Choroid plexus epithelial cell (primary cell): ENCODE measurements at places on chromosomes 11 and 22.
A peak's percentile ranks its signal among the peaks of the same experiment; 100 is the strongest.

DNA sequence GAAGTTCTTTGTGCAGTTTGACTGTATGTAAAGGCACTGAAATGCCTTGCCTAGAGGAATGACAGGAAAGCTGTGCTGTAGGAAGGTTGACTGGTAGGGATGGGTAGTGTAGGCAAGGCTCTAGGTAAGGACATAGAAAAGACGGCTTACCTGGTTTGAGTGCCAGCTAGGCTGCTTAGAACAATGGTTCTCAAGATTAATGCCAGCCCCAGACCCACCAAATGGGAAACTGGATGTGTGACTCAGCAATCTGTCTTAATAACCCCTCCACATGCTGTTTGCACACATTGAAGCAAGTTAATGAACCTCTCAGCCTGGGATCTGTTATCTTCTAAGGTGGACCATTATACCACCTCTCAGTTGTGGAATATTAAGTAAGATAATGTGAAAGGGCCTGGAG is 3.7 kb downstream of the RPS3 start:
- no peak for DNase-seq

DNA sequence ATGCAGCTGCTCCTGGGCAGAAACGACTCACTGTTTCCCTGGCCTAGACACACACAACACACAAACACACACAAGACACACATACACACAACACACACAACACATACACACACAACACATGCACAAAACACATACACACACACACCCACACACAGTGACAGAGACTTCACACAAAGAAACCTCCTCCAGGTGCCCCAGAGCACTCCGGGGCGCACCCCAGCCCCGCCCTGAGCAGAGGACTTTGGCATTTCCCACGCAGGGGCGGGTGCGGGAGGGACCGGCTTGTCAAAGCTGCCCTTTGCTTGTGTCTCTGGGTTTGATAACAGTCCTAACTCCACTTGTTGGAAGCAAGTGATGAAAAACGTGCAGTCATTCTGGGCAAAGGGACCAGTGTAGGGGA is 6.5 kb downstream of the APOBEC3A start:
- no peak for DNase-seq

GRCh38 chr22:46482056-46482675 is 55.3 kb downstream of the CELSR1 start:
- DNase-seq: no peak

DNA sequence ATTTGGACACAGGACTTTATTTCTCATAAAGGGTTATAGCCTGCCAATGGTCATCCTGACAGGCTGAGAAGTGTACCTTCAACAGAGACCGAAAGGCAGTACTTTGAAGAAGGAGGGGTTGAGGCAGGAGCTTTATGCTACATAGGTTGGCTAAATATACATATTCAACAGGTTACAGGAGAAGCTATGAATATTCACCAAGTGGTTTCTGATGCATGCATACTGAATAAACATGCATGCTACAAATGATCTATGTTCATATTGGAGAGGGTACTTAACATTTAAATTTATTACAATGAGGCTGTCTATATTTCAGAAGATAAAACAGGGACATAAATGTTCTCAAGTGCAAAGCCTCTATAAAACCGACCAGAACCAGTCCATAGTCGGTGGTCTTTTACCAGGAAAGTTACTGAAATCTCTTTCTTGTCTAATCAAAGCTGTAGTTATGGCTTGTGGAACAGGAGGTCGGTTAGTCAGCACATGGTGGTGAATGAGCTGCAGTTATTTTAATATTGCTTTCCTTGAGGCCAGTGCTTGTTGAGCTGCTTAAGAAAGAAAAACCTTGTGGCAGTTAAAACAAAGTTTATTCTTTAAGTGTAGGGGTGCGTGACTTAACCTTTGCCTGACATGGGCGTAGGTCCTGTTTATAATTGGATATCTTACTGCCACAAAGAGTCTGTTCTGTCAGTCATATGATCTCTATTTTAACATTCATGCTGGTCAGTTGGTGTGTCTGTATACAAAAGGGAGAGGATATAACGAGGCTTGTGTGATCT is 19.5 kb downstream of the CNTF start:
- DNase-seq: no peak

GRCh38 chr11:10778217-10778970 is 27.3 kb downstream of the CTR9 start:
- peak; percentile 89 for DNase-seq

GRCh38 chr11:111797145-111797581 is 31.0 kb upstream of the PPP2R1B start:
- DNase-seq: peak; percentile 67

- peak; percentile 60 for DNase-seq
Observed at GRCh38 chr11:82007521-82007920, 726.1 kb downstream of the FAM181B start.

- no peak for DNase-seq
Observed at GRCh38 chr11:70428701-70429427, 30.5 kb downstream of the CTTN start.

- no peak for DNase-seq
Observed at GRCh38 chr11:121582296-121582695, 129.5 kb upstream of the SORL1-AS1 start.

- no peak for DNase-seq
Observed at GRCh38 chr11:114441921-114442320, 2.7 kb downstream of the REXO2 start.

GRCh38 chr22:27192135-27192829 is 534.9 kb downstream of the MIAT start:
- DNase-seq: peak; percentile 33

- DNase-seq: peak; percentile 21
Observed at GRCh38 chr11:100738701-100739270, 51.7 kb downstream of the ARHGAP42 start.

DNA sequence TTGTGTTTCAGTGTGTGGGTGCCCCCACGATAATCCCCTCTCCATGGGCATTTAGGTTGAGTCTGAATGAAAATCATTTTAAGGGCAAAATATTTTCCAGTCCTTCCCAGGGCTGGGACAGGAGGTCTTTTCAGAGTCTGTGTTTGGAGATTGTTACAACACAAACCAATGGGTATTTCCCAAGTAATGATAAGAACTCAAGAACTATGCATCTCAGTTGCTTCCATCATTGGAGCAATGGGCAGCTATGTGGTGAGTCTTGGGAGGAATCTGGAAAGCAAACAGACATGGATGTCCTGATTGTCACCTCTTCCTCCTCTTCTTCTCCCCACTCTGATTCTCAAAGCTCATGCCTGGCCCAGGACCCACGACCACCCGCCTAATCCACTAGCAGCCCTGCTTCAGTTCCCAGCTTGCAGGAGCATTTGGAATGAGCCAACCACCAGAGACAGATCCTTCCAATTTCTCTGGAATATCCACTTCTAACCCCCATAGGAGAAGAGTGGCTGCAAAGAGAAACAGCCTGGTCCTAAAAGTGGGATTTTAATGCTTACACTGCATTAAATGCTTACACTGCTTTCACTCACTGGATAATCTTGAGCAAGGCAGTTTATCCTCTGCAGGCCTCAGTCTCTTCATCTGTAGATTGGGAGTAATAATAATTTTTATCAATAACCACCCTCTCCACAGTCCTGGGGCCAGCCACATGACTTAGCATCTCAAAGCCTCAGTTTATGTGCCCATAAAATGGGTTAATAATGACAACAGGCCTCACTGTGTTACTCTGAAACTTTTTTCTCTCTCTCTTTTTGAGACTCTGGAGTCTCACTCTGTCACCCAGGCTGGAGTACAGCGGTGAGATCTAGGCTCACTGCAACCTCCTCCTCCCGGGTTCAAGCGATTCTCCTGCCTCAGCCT is 404.3 kb downstream of the MN1 start:
- DNase-seq: peak; percentile 55

DNA sequence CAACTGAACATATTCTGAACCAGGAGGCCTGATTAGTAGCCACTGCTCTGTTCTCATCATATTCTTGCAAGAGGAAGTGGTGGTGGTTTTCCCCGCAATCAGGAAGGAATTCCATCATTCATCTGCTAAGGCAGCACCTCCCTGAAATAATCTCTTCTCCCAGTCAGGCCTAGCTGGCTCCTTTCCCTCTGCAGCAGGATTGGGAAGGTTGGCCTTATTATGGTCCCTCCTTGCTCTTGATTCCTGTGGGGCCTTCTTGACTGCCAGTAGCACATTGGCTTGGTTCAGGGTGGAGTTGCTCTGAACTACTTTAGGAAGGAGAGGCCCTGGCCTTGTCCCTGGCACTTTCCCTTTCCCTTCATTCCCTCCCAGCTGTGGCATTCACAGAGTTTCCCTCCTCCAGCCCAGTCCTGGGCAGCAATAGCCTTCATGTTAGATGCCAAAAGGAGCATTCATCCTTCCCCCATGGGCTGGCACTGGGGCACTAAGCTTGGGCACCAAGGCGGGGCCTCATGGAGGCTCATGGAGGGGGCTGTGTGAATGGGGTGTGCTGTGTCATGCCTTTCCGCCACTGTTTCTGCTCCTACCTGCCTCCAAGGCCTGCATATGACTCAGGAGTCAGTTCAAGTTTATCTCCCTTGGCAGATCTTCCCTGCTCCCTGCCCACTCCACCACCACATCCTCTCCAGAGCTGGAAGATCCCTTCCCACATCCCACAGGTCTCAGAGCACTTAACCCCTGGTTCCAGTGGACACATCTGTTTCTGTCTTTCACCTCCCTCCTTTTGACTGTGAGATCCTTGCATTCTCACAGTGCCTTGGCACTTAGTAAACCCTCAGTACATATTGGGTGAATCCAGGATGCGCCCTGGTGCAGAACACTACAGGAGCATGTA is 27.6 kb upstream of the CD44 start:
- peak; percentile 65 for DNase-seq
